ENCODE measurements at places on chromosomes 7 and 10.
A peak's percentile ranks its signal among the peaks of the same experiment; 100 is the strongest.

GRCh38 chr10:23192712-23193434 lies 761 bp downstream of the PTF1A start:
- no peak for DNase-seq

DNA sequence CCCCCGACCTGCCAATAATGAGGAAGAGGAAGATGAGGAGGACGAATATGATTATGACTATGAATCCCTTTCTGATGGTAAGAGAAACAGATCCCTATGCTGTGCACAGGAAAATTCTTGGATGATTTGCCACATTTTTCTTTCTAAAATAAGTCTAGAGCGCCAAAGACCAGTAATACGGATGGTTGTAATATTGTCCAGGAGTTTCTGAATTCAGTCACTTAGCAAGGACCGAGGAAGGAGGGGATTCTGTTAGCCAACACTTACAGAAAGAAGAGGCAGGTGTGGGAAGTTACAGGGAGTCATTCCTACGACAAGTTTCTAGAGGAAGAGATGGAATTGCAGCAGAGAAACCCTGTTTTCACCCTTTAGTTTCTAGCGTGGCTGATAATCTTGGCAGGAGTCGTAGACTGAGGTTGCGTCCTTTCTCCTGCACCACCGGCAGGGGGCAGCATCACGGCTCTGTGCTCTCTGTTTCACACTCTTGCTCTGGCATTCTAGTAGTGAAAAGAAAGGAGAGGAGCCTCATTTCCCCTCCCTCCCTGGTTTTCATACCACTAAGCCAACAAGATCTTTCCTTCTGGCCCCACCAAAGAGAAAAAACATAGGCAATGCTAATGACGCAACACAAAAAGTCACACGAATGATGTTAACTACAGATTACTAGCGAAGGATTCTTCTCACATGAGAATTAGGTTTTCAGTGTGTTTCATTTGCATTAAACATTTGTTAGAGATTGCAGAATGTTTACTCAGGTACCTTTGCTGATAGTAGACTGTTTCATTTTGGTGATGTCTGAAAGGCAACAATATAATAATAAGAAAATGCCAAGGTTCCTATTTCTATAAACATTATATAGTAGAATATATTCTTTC lies 82.7 kb downstream of the NOC3L start:
- DNase-seq = peak; percentile 34

- no peak for DNase-seq
Observed at GRCh38 chr7:116807011-116807560, 55.3 kb upstream of the CAPZA2 start.

GRCh38 chr7:154919344-154920225 lies 83.3 kb downstream of the PAXIP1 start:
- no peak for DNase-seq

- no peak for DNase-seq
Observed at GRCh38 chr10:113131613-113132261, 181.7 kb downstream of the TCF7L2 start.

- no peak for DNase-seq
Observed at GRCh38 chr10:121860810-121861209, 67.0 kb downstream of the ATE1 start.

DNA sequence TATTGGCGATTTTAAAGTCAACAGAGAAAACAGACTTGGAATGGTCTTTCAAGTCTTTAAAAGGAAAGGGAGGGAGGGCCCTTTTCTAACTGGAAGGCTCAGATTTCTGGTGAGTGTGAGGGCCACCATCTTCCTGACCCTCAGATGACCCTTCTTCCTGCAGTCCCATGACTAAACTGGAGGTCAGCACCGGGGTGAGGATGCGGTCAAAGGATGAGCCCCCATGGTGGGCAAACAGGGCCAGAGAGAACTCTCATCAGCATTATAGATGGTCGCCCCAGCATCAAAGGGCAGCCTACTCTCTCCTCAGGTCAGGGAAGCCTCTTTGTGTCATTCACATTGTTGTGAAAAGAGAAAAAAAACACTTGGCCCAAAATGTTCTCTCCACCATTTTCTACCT lies 219.2 kb downstream of the LRMDA start:
- DNase-seq = no peak

DNA sequence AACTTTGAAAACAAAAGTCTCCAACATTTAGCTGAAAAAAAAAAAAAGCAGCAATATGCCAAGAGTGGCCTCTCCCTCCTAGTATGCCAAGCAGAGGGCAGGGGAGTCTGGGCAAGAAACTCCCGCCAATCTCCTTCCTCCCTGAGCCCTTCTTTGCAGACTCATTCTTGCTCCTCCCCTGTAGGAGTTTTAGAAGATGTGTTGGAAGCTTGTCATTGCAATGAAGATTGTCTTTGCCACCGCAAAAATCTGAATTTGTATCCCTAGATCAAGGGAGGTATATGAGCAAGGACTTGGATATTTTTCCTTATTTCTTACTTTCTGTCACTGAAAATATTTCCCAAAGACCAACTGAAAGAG lies 2.6 kb upstream of the TNS3 start:
- DNase-seq = no peak

- no peak for DNase-seq
Observed at GRCh38 chr7:35599645-35600044, 95.3 kb downstream of the HERPUD2 start.

Data from stimulated activated CD4-positive, alpha-beta T cell treated with anti-CD3 and anti-CD28 coated beads, Interleukin-1b, Interleukin-23, amount 100 ng/mL, for 4 hours (primary cell).